KG1 (cell line): ENCODE measurements at places on chromosomes 11 and 22.

- no peak for DNase-seq
Measured at GRCh38 chr11:48341466-48341865, 16.7 kb downstream of the OR4C3 start.

GRCh38 chr11:3156282-3156660, 8.8 kb downstream of the OSBPL5 start:
- no peak for DNase-seq

DNA sequence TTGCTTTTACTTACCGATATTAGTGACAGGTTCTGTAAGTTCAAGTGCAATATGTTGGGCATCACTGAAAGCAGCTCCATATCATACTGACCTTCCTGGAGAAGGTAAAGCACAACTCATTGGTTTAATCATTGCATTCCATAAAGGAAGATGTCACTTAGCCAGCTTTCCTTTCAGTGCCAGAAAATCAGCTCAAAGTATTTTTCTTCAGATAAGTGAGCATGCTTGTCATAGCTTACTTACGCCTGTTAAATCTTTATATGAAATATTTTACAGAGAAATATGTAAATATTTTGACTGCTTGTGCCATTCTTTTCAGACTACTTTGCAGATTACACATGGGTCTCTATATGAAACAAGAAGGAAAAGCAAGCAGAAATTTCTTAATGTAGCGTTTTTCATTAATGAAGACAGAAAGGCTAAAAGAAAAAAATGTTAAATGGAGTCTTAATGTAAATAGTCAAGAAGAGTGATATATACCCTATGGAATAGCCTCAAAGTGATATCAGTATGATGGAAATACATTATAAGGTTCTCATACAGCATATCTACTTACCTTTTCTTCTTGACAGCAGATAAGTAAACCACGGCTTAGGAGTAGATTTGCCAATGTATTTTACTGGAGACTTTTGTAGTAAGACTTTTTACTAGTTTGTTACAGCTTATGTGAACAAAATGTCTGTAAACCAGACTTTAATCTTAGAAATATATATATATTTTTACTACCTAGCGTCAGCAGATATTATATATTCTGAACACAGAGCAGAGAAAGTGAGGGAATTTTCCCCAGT, 649.7 kb downstream of the METTL15 start:
- no peak for DNase-seq

- no peak for DNase-seq
Measured at GRCh38 chr22:33896575-33897447, 23.5 kb downstream of the LARGE1 start.

GRCh38 chr22:38734421-38735100, 21.2 kb downstream of the SUN2 start:
- DNase-seq = no peak

GRCh38 chr22:48106715-48107259, 1344.3 kb downstream of the TBC1D22A start:
- no peak for DNase-seq

DNA sequence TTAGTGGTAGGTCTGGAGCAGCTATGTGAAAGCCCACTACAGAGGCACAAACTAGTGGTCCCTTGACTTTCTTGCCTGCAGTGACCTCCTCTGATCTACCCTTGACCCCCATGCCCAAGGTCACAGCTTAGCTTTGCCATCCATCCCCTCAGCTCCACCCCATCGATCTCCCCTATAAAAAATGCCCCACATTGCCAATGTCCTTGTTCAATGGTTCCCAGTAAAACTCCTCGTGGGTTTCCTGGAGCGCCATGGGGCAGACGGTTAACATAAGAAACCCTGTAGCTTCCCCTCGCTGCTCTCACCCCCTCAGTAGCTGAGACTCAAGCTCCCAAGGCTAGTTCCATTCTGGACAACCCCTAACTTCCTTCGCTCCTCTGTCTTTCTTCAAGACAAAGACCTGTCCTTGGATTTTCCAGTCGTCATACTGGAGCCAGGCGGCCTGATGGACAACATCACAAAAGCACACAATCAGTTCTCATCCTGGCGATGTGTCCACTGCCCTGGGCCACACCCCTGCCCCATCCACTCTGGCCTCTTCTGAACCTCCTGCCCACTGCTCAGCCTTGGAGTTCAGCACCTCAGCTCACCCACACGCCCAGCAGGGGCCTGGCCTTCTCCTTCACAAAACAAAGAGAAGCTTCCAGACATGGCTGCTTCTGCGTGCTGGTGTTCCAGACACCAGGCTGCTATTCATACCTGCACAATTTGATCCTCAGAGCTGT, 1429.3 kb downstream of the BRD1 start:
- no peak for DNase-seq

GRCh38 chr11:99630629-99631028, 609.9 kb downstream of the CNTN5 start:
- DNase-seq = no peak

GRCh38 chr11:96303064-96303463, 39.9 kb downstream of the MAML2 start:
- no peak for DNase-seq

DNA sequence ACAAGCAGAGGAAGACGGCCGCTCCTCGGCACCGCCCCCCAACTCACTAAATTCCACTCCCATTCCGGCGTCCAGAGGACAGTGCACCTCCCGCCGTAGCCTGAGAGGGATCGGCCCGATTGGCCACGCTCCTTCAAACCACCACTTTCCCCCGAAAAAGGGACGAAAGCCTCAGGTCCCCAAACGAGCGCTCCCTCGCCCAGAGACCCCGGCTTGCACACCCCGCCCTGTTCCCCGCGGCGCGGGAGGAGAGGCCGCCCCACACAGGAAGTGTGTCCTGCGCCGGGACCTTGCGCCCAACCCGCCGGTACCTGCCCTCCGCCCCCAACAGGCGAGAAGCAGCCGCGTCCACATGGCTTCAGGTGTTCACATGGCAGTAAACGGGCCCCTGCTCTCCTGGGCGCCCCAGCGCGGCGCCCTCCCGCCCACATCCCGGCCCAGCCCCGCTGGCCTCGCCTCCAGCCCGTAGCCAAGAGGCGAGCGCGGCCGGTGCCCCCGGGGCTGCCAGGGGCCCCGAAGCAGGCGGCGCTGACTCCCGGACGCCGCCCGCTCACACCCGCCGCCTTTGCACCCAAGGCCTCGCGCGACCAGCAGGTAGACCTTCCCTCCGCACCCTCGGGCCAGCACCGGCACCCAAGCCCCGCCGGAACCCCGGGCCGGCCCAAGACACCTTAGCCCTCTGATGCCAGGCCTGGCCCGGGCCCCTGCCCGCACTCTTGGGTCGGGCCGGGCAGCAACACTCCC, 849 bp downstream of the TCF20 start:
- DNase-seq = peak; percentile 20

DNA sequence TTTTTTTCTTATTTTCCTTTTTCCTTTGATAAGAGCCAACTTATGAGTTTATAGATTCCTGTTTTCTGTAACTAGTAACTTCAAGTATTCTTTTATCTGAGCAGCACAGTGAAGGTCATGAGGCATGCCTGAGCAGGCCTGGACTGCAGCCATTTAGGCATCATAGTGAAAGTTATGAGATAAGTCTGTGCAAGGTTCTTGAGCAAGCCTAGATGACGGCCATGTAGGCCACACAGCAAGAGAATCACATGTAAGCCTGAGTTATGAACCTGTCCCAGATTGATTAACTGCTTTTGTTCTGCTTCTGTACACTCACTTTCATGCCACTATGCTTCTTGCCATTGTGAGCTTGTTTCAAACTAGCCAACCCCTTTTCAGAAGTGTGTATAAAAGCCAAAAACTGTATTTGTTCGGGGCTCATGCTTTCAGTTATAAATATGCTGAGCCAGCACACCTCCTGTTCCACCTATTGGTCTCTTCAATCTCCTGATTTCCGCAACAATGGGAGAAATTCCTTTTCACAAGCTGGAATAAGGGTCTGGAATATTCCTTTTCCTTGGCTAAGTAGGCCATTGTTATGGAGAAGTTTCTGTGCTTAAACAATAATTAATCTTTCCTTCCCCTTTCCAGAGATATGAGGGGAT, 745.7 kb downstream of the FAM181B start:
- DNase-seq = no peak

- no peak for DNase-seq
Measured at GRCh38 chr22:36212901-36213300, 11.3 kb upstream of the APOL4 start.

DNA sequence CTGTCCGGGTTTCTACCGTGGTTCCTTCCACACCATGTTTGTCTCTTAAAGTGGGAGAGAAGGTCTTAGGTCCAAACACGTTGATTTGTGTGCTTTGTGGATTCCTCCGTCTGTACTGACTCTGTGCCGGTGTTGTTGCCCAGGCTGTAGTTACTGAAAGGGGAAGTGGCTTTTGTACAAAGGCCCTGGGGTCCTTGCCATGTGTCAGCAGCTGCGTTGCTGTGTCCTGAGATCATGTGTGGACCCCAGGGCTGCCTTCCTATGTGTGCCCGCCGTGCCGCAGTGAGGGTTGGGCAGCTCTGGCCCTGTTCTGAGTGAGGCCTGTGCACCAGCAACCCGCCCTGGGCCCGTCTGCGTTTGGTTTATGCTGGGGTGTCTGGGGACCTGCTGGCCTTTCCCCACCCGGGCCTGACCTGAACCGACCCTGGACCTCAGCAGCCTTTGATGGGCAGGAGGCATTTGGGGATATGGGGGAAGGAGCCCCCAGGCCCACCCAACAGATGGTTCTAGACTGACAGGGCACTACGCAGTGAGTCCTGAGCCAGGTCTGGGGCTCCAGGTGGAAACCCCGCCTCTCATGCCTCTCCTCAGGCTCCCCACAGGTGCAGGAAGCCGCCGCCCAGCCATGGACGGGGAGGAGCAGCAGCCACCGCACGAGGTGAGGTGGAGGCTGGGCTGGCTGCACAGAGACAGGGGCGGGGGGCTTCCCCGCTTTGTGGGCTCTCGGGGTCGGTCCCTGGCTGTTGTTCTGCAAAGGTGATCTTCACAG, 6.9 kb downstream of the TRABD start:
- DNase-seq = no peak

DNA sequence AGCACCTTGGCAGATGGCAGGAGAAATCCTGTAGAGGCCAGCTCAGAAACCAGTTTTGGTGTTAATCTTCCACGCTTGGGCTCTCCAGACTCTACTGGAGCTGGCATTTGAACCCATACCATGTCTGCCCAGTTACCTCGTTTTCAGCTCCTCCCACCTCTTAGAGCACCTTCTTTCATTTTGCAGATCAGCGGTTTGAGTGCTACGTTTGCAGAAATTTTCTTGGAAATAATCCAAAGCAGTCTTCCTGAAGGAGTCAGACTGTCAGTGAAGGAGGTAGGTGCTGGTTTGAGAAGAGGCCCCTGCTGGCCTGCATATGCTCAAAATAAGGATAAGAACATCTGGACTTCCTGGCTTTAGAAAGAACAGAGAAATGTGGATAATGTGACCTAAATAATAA, 13.7 kb downstream of the COA4 start:
- DNase-seq = no peak

GRCh38 chr11:104462341-104462740, 298.4 kb upstream of the PDGFD start:
- DNase-seq = no peak

- DNase-seq = no peak
Measured at GRCh38 chr11:20031155-20032001, 128.9 kb downstream of the DBX1 start.

DNA sequence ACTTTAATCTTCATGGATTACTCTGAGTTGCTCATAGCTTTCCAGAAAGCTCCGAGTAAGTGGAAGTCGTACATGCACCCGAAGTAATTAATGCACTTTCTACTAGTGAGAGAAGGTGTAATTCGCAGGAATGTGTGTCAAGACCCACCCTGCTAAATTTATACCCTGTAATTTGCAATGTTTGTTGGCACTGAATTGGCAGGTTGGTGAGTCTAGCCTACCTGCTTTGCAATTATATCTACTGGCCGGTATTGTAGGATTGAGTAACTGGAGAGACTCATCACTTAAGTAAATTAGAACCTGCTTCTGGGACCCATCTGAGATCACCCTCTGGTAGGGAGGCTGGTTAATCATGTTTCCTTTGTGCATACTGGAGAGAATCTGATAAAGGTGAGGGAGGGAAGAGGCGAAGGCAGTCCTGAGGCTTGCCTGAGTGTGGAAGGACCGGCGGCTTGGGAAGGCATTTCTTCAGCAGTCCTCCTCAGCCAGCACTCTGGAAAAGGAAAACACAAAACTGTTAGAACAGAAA, 63.3 kb downstream of the LDLRAD3 start:
- no peak for DNase-seq

DNA sequence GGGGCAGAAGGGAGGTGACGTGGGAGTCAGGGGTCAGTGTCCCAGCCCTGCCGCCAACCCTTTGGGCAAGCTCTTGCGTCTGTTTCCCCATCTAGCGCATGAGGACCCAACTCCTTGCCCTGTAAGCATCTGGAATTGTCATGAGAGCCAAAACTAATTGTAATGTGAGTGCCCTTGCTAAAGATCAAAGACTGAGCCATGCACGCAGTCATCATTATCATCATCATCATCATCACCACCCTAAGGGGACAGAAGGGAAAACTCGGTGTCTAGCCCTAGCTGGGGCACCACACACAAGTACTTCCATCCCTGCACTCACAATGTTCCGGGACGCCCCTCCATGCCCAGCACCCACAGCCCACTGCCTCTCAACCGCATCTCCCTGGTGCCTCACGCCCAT, 2.5 kb downstream of the LIF start:
- DNase-seq = no peak

DNA sequence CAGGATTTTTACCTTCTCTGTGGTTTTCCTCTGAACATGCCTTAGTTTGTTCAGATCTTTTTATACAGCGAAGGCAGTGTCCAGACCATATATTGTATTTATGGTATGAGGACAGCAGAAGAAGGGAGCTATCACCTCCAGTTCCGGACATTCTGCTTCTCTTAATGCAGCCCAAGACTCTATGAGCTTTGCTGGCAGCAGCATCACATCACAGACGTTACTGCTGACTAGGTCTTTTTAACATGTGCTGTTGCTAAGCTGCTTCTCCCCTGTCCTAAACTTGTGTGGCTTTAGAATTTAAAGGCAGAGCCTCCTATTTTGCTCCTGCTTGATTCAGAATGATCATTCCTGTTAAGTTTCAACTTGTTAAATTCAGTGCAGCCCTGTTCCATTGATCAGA, 13.4 kb downstream of the MICAL2 start:
- no peak for DNase-seq

DNA sequence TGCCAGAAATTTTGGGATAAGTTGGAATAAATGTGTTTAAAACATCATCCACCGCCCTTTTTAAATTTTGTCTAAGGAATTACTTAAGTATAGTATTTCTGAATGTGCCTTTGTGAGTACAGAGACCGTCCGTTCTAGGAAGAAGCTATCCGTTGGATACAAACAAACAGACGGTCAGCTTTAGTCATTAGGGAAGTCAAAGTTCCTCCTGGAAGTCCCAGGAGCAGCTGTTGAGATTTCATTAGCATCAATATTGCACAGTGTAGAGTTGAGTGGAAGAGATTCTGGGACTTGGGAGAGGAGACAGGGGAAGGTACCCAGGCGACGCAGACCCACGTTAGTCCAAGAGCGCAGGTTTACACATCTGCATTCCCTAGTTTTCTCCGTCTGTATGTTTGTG, 15.7 kb upstream of the ADSL start:
- no peak for DNase-seq

DNA sequence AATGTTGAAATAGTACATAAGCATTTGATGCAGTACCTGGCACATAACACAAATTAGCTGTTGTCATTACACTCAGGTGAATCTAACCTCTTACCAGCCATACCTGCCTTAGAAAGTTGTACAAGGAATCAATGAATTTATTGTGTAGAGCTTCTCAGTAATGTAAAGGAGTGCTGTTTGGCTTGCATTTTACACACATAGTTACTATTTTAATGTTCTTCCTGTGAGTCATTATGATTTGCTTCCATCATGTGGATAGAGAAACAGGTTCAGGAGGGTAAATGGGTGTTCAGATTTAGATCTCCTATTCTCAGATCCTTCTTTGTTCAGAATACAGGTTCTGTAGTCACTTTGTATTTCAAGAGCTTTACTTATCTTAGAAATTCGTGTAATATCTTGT, 27.6 kb upstream of the RCE1 start:
- no peak for DNase-seq
